Central memory CD4-positive, alpha-beta T cell (primary cell): ENCODE measurements at places on chromosomes 7 and 10.

- no peak for DNase-seq
These were observed 203.1 kb upstream of the PDE1C start for GRCh38 chr7:32273297-32273696.

DNA sequence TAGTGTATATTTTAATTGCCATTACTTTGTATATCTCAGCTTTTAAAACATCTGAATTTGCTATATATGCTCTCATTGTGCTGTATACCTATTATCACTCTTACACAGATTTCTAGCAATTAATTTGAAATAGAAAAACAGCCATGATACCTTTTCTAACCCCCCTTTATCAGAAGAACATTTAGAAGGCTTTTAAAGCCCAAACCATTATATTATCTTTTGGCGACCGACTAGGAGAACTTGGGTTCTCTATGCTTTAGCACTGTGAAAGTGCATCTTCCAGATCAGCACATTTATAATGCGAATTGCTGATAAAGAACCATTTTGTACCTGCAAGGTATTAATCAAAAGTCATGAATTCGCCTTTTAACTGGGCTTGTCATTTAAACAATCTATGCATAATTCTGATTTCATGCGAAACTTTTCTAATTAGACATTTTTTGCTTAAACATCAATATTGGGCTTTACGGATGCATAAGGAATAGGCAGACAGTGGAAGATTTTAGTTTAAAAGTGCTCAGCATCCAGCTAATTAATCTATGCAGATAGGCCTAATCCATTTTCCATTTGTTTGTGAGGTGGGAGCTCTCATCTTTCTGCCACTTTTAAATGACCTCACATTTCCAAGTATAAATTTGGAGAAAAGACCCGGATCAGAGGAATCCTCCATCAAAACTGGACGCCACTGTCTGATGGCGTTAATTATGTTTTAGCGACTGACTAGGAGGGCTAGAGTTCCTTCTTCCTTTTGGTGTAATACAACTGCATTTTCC is 1.2 kb upstream of the MLLT10 start:
- DNase-seq: no peak

DNA sequence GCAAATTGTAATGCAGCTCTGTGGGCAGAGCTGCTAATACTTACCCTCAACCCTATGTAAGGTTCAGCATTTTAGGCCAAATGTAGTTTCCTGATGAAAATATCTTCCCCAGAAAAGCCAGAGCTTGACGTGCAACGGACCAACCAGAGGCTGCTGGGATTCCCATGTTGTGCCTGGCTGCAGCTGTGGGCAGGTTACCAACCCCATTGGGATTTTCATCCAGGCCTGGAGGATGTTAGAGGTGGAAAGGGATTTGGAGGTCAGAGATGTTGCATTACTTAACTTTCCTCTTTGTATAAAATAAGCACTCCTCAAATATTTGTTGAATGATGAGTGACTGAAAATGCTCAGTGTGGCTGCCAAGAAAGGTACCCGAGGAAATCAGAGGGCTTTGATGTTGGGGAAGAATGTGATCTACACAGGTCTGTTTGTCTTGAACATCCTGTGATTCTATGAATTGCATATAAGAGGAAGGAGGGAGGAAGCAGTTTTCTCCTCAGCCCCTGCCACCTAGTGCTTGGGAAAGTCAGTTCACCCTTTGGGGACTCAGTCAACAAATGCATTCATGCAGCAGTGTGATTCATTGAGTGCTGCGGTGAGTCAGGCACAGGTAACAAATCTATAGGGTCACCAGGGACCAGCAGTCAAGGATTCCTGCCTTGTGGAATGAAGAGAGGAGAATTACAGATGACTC is 487.2 kb downstream of the RPS24 start:
- DNase-seq: no peak

GRCh38 chr10:58512491-58513187 is at the start of gene BICC1:
Gene BICC1, plus strand, starts transcription at chr10:58512872. Its CDS starts 272 bp downstream, at chr10:58513144.
- no peak for DNase-seq
